ENCODE measurements at places on chromosomes 1 and 21.

GRCh38 chr1:79006564-79006963, at the start of gene ADGRL4:
ADGRL4 (minus strand) TSS chr1:79006730; CDS start chr1:79006654, 76 bp downstream.
- DNase-seq: no peak

DNA sequence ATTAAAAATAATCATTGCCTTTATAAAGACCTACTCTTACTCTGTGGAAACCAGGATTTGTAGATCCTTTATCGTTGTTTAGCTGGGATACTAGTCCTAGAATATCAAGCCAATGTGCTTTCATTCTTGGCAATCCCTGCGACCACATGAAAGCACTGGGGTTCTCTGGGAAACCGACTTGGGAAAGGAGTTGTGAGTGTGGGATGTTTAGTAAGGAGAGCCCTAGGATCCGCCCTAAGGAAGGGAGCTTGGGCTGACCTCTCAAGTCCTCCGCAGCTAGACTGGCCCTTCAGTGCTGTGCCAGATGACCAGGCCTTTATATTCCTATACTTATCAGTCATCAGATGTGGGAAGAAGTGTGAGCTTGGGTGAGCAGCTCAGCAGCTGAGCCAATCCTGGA, 5.2 kb upstream of the KRTAP19-8 start:
- DNase-seq: no peak

GRCh38 chr1:17465228-17465627, 25.8 kb upstream of the RCC2 start:
- DNase-seq: no peak

DNA sequence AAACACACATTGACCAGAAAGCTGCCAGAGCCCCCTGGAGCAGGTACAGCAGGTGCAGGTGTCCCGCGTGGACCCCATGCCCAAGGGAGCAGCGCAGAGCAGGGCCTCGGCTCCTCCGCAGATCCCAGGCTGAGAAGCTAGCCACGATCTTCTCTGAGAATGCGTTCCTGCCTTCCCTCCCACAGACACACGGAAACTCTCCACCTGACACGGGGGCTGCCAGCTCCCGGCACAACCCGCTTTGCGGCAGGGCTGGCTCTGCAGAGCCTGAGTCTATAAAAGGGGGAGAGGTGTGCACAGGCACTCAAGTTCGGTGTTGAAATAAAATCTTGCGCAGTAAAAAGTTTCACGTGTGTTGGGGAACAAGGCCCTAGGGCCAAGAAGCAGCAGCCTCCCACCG, 9.6 kb downstream of the MEGF6 start:
- no peak for DNase-seq

GRCh38 chr21:30629200-30629599, 5.8 kb upstream of the KRTAP20-2 start:
- no peak for DNase-seq

DNA sequence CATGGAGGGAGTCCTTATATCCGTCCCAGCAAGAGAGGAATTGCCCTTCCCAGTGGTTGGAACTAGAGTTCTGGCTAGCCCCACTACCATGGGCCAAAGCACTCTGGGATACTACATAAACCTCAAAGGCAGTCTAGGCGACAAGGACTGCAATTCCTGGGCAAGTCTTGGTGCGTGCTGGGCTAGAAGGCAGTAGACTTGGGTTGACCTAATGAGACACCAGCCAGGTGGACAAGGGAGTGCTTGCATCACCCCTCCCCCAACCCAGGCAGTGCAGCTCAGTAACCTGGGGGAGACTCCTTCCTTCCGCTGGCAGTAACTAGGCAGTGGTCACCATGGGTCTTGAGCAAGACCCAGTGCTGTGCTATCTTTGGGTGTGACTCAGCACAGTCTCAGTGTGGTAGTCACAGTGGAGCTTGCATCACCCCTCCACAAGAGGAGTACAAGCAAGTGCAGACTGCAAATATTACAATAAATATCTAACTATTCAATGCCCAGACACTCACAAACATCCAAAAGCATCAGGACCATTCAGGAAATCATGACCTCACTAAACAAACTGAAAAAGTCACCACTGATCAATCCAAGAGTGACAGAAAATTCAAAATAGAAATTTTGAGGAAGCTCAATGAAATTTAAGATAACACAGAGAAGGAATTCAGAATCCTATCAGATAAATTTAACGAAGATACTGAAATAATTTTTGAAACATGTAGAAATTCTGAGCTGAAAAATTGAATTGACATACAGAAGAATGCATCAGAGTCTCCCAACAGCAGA, 84.7 kb upstream of the LYPLAL1 start:
- DNase-seq: no peak

DNA sequence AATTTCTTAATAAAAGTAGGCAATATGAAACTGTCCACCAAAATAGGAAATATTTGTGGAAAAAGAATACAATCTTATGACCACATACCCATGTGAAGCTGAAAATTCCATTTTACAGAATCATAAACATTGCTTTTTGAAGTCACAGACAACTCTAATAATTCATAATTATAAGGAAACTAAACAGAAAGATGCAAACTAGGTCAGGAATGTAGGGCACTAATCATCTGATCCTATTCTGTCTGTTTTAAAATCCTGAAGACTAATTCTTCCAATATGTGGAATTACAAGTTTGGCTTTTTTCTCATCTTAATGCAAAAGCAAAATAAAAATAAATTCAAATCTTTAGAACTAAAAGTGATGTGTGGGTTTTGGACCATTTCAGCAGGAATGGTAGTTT, 528.6 kb downstream of the LTN1 start:
- DNase-seq: no peak
